ENCODE measurements at places on chromosomes 2 and 18.

GRCh38 chr2:232652505-232652851, 19.1 kb downstream of the EFHD1 start:
- no peak for DNase-seq

DNA sequence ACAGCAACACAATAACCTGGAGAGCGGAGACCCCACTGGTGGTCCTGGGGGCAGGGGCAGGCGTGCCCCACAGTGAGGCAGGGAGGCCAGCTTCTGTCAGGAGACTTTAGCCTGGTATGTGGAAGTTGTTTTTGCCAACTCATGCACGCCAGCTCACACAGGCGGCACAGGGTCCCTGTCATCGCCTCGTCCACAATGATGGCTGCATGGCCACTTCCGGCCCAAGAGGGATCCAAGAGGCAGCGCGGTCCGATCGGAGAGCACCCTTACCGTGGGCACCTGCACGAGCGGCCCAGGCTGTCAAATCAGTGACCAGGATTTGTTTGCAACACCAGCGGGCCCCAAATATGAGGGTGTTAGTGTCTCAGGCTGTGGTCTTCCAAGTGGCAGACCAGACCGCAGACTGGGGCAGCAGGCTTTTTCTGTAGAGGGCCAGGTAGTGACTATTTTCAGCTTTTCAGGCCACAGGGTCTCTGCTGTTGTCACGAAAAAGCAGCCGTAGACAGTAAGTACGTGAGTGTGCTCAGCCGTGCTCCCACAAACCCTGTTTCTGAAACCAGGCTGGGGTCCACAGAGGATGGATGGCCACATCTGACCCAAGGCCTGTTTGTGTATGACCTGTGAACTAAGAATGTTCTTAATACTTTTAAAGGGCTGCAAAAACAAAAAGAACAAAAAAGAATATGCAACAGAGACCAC, 21.2 kb downstream of the SNED1 start:
- DNase-seq: no peak

GRCh38 chr18:48615566-48616401, 77.0 kb downstream of the CTIF start:
- DNase-seq: no peak

- DNase-seq: no peak
Measured at GRCh38 chr2:239873656-239874635, 151.2 kb downstream of the NDUFA10 start.

DNA sequence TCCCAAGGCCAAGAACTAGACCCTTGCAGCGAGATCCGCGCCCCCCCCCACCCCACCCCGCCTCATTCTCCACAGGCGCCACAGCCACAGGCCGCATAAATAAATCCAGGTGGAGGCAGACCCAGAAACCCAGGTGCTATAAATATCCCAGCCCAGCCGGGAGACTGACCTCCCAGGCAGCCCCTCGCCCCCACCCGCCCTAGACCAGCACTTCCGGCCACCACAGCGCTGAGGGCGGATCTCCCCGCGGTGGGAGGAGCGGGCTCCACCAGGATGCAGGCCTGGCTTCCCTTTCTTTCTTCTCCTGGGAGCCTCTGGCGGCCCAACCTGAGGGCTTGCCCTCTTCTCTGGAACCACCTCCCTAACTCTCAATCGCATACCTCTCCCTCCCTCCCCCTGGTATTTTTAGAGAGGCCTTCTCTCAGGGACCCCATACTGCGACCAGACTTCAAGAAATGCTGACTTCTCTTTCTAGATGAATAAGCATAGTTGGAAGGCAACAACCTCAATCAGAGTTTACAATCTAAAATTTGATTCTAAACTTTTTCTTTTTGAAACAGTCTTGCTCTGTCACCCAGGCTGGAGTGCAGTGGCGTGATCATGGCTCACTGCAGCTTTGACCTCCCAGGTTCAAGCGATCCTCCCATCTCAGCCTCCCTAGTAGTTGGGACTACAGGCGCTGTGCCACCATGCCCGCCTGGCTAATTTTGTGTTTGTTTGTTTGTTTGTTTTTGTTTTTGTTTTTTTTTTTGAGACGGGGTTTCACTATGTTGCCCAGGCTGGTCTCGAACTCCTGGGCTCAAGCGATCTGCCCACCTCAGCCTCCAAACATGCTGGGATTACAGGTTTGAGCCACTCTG, 55.0 kb downstream of the PKDCC start:
- DNase-seq: no peak

DNA sequence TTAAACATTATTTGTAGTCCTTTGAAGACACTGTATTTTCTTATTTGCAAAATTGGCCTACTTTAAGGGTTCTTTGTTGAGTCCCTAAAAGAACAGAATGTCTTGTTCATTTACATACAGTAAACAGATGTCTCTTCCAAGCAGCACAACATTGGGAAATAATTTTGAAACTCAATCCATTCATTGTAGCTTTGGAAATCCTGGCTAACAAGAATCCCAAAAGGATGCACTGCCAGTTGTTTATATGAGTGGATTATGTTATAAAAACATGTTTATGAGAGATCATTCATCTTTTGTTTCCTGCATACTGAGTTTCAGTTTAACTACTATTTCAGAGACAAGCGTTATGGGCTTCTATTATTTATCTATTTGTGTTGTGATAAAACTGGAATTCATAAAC, 499.3 kb downstream of the PID1 start:
- peak; percentile 4 for DNase-seq

DNA sequence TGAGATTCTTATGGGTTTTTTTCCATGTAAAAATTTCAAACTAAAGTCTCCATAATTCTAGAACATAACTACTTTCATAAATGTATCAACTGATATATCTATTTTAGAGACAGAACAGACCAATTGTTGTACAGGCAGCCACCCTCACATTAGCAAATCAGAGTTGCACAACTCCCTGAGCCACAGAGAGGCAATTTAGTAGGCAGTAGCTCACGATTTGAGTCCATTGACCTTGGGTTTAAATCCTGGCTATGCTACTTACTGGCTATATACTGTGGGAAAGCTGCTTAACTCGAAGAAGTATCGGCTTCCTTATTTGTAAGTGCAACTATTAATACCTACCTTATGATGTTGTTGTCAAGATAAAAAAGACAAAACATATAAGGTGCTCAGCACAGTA, 16.2 kb downstream of the MTIF2 start:
- no peak for DNase-seq

GRCh38 chr2:50958504-50958903, 73.4 kb downstream of the NRXN1 start:
- no peak for DNase-seq
